Osteocyte (in vitro differentiated cells): ENCODE measurements at places on chromosomes 3 and 15. TPM values are rescaled to one million over a fixed set of nuclear protein-coding genes. Genes with fewer than 3 reads are reported as not detected.

Gene RLBP1
- not detected in 2 replicates for total RNA-seq

Gene CPNE9
- 0.26 TPM in 1 of 2 replicates, not detected in the other for total RNA-seq

Gene A4GNT
- not detected in 2 replicates for total RNA-seq

Gene ABI3BP
- 157 and 175 TPM in 2 replicates for total RNA-seq

Gene GRK7
- total RNA-seq = not detected in 2 replicates

Gene CPEB1
- total RNA-seq = 0.13 and 0.65 TPM in 2 replicates

Gene RTP1
- not detected in 2 replicates for total RNA-seq

Gene CLASP2
- total RNA-seq = 42.6 and 51.2 TPM in 2 replicates

Gene MCTP2
- total RNA-seq = 0.26 and 0.32 TPM in 2 replicates

Gene MINDY4B
- not detected in 2 replicates for total RNA-seq

Gene RPL22L1
- total RNA-seq = 39.4 and 43.7 TPM in 2 replicates

Gene GOLGA6L7
- not detected in 2 replicates for total RNA-seq

Gene TCAIM
- 27.1 and 30.2 TPM in 2 replicates for total RNA-seq

Gene LRRC2
- 1.2 and 1.5 TPM in 2 replicates for total RNA-seq

Gene TRH
- not detected in 2 replicates for total RNA-seq

Gene CCDC12
- 34.5 and 37.4 TPM in 2 replicates for total RNA-seq

Gene OR5K4
- total RNA-seq = not detected in 2 replicates

Gene CDCP1
- 2.3 and 2.7 TPM in 2 replicates for total RNA-seq

Gene SCAMP5
- 23.5 and 24.1 TPM in 2 replicates for total RNA-seq

Gene SHF
- total RNA-seq = 15.7 and 15.8 TPM in 2 replicates

Gene ANP32A
- total RNA-seq = 155 and 159 TPM in 2 replicates

Gene HES1
- 41.0 and 51.6 TPM in 2 replicates for total RNA-seq

Gene SKIC8
- 40.3 and 46.5 TPM in 2 replicates for total RNA-seq

Gene CADPS
- not detected in 2 replicates for total RNA-seq

Gene SELENOK
- total RNA-seq = 31.6 and 32.8 TPM in 2 replicates

Gene VGLL3
- 528 and 587 TPM in 2 replicates for total RNA-seq

Gene STARD9
- total RNA-seq = 23.6 and 24.4 TPM in 2 replicates

Gene FGF12
- not detected in 2 replicates for total RNA-seq

Gene C3orf70
- 4.8 and 5.0 TPM in 2 replicates for total RNA-seq

Gene RTP3
- total RNA-seq = not detected in 2 replicates

Gene NRG4
- not detected in 2 replicates for total RNA-seq

Gene IGF2BP2
- total RNA-seq = 96.7 and 101 TPM in 2 replicates

Gene NOX5
- total RNA-seq = not detected in 2 replicates

Gene CDV3
- total RNA-seq = 183 and 193 TPM in 2 replicates

Gene GABRR3
- total RNA-seq = not detected in 2 replicates

Gene ATXN7
- 18.9 and 22.7 TPM in 2 replicates for total RNA-seq
